ENCODE measurements at places on chromosomes 5 and 9.

DNA sequence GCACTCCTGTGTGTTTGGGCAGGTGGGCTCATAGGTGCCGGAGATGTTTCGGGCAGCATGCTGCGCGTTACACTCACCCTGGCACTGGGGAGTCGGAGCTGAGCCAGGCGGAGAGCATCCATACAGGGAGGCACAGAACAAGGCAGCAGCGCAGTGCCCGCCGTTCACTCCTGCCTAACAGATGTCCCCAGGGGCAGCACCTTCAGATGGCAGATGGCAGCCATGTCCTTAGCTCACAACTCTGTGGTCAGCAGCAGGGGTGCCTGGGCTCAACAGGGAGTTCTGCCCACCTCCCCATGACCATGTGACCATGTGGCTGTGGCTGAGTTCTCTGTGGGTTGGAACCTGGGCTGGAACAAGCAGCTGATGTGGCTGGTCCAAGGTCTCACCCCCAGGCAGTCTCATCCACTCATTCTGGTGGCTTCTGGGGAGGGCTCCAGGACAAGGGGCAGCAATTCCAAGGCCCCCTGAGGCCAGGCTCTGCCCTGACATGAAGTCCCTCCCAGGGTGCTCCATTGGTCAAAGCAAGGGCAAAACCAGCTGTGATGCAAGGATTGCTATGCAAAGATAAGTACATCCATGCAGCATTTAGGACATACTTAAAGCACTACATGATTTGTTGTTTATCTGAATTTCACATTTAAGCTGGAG is 64.2 kb downstream of the MRPL36 start:
- no peak for DNase-seq

DNA sequence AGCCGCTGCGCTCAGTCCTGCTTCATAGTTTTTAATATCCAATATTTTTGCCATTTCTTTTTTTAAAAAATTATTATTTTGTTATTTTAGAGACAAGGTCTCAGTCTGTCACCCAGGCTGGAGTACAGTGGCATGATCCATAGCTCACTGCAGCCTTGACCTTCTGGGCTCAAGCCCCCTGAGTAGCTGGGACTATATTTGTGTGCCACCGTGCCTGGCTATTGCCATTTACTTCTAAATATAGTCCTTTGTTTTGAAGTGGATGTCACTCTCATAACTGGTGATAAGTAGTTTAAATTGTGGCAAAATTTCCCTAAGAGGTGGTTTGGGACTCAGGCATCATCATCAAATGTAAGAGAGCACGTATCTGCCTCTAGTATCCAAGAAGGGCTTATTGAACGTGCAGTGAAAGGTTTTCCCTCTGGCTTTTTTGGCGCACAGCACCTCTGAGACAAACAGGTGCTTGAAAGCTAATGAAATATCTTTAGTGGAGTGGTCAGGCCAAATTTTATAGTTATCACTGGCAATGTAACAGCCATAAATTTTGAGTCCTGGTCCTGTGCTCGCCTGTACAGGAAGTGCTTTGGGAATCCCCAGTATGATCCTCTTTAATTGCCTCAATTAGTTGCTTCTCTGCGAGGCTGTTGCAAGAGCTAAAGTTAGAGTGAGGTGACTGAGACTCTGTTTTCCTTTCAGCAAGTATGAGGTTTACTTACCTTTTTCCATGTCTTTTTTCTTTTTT is 14.8 kb downstream of the STXBP1 start:
- DNase-seq: no peak

- DNase-seq: no peak
Measured at GRCh38 chr5:29758986-29759421, 1434.5 kb upstream of the CDH6 start.

DNA sequence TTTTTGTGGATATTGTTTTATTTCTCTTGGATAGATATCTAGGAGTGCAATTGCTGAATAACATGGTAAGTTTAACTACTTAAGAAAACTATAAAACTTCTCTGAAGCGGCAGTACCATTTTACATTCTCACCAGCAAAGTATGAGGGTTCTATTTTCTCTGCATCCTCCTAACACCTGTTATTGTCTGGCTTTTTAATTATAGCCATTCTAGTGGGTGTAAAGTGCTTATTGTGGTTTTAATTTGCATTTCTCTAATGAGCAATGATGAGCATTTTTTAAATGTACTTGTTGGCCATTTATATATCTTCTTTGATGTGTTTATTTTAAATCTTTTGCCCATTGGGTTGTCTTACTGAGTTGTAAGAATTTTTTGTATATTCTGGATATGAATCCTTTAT is 28.7 kb downstream of the SMIM32 start:
- DNase-seq: no peak

DNA sequence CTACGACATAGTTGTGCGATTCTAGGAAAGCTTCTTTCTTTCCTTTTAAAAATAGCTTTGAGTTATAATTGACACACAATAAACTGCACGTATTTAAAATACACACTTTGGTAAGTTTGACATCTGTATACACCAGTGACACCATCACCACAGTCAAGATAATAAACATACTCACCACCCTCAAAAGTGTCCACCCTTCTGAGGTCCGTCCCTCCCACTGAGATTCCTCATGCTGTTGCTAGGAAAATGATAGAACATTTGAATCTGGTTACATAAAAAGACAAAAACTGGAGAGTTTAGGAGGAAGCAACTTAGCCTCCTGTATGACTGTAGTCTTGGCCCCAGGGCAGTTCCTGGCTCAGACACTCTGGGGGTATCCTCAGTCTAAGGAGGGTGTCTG is 17.2 kb downstream of the S100Z start:
- no peak for DNase-seq

DNA sequence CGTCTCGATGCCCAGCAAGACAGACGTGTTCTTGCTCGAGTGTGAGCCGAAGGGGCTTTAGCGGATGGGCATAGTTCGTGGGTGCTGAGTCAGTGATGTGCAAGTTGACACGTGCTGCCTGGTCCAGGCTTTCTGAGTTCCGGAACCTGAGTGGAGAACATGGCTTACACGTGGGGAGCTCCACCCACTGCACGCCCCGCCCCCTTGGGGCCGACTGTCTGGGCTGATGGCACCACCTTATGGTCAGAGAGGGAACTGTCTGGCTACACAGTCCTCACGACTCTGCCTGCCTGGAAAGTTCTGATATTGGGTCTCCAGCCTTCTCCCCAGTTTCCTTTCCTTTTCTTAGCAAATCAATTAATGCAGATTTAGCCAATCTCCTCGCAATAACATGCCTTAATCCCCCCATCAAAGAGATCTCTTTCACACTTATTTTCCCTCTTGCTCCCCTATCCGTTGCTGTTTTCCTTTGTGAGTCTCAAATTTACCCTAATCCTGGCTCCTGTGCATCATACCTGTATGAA is 3.8 kb upstream of the STC2 start:
- DNase-seq: peak; percentile 85

DNA sequence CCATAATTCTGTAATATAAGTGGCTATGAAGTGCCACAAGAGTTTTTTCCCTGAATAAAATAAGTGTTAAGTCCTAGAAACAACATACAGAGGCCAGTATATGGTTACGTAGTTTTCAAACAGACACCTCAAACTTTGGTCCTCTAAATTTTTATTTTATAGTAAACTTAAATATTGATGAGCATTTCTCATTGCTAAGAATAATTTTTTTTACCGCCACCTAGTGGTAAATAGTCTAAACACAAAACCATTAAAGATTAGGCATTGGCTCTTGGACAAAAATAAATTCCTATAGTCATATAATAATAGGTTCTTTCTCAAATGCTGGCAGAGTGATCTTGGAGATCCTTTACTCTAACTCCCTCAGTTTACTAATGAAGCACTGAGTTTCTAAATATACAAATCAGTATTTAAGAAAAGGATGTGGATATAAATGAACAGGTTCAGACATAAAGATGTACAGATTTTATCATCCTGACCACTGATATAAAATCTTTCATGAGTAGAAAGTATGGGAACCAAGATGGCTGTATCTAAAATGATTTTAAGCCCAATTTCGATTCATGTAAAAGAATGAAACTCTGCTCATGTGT is 136.2 kb downstream of the FANCC start:
- DNase-seq: no peak

DNA sequence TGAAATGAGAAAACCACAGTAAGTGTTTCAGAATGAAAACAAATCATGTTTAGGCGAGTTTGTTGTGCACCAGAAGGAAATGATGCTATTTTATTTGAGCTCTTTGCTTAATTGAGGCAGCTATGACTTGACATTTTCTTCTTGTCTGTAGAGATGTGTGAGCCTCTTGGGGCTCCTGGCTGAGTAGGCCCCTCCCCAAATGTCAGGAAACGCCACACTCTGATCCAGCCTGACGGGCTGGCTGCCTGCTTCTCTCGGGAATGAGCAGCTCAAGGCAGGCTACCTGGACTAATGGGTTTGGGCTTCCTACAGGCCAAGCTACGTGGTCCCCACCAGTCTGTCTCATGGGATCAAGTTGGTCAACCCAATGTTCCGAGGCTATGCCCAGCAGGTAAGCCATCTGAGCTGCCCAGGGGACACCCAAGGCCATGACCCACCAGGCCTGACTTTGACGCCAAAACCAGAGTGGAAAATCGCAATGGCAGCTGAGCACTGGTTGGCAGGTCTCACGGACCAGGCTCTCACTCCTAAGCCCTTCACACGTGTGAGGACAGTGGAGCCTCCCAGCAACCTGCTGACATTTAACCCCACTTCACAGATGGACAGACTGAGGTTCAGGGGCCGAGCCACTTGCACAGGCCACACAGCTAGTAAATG is 29.9 kb downstream of the USP20 start:
- DNase-seq: no peak

DNA sequence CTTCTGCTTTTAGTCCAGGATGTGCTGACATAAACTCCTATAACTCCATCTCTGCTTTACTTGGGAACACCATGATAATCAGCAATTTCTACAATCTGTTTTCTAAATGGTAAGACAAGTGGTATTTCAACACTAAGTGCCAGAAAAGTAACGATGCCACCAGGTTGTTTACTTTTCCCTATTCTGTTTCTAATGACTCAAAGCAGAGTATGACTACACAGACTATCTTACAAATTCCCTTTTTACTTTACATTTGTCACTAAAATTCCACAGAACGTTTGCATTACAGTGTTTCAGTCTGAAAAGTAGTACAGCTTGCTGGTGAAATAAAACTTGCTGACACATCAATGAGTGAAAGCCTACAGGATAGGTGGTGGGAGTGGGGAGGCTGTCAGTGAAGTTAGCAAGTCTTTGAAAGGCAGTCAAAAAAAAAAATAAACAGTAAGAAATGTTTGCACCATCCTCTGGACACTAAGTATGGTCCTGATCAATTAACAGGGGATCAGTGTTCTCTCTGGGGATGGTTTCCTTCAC is 186.5 kb downstream of the LURAP1L start:
- DNase-seq: no peak

GRCh38 chr5:93580927-93581445 is at the start of gene NR2F1-AS1:
NR2F1-AS1 (minus strand) TSS chr5:93581219.
- DNase-seq: no peak

DNA sequence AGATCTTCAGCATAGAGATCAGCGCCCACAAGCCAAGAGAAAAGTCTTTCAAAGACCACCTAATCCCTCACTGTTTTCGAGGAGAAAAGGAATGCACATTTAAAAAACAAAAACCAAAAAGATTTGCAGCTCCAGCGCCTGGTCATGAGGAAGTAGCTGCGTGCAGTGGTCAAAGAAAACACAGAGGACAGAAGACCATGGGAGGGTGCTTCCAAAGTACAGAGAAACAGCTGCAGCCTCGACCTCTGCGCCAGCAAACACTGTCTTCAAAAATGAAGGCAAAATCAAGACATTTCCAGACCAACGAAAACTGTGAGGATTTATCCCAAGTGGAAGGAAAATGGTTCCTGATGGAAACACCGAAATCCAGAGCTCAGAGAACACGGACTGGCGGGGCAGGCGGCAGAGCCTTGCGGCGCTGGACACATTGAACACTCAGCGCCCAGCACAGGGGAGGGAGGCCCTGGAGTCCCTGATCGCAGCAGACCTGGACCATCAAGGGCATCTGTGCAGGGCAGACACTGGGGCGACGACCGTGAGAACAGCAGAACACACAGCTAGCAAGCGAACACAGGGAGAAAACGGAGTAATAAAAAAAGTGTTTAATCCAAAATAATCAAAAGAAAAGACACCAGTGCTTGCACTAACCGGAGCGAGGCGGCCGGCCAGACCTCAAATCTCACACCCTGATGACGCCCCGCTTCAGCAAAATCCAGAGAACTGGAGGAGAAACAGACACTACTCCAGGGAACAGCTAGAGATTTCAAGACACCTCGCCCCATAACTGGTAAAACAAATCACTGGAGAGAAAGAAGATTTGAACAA is 12.6 kb upstream of the SLC12A7 start:
- DNase-seq: no peak

DNA sequence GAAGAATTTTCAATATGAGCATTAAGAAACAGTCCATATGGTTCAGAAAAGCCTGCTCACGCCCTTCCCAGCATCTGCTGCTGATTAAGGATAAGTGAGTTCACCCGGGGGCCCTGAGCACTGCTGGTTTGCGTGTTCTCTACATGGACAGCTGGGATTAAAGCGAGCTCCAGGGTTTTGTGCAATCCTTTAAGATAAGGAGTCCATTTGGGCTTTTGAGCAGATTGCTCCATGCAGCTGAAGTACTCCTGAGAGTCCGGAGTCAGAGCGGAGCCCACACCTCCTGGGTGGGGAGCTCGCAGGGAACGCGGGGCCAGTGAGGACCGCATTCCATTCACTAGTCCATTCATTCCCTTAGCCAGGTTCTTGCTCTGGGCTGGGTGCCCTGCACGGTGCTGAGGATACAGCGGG is 149.3 kb upstream of the COL5A1 start:
- DNase-seq: no peak

- no peak for DNase-seq
Measured at GRCh38 chr9:35340046-35340445, 149.9 kb upstream of the RUSC2 start.

- DNase-seq: no peak
Measured at GRCh38 chr5:122607818-122608217, 167.1 kb upstream of the SNX2 start.

- no peak for DNase-seq
Measured at GRCh38 chr9:96137671-96138429, 164.1 kb downstream of the HSD17B3 start.

DNA sequence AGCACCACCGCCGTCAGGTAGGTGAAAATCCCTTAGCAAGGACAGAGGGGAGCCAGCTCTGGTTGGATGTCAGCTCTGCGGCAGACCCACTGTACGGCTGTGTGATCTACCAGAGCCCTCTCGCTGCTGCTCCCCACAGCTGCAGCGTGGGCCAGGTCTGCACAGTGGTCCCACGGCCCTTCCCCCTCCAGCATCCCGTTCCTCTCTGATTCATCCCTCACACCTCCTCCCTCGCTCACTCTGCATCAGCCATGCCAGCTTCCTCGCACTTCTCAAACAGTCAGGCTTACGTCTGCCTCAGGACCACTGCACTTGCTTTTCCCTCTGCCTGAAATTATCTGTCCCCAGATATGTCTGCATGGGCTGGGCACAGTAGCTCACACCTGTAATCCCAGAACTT is 26.6 kb upstream of the CFAP157 start:
- no peak for DNase-seq
